ENCODE measurements at places on chromosomes 2 and 18. TPM values are rescaled to one million over a fixed set of nuclear protein-coding genes. Genes with fewer than 3 reads are reported as not detected.

The ITM2C gene
- total RNA-seq: 37.4 TPM

The GALNT13 gene
- total RNA-seq: not detected

GRCh38 chr18:73408469-73408868 lies 540.7 kb upstream of the NETO1 start:
- H3K27me3 ChIP-seq: no peaks in the 10 kb centered on the region
- H3K4me1 ChIP-seq: no peaks in the 10 kb centered on the region
- no peaks in the 10 kb centered on the region for H3K36me3 ChIP-seq
- H3K27ac ChIP-seq: no peak overlapping the region
- no peak overlapping the region for H3K4me3 ChIP-seq

DNA sequence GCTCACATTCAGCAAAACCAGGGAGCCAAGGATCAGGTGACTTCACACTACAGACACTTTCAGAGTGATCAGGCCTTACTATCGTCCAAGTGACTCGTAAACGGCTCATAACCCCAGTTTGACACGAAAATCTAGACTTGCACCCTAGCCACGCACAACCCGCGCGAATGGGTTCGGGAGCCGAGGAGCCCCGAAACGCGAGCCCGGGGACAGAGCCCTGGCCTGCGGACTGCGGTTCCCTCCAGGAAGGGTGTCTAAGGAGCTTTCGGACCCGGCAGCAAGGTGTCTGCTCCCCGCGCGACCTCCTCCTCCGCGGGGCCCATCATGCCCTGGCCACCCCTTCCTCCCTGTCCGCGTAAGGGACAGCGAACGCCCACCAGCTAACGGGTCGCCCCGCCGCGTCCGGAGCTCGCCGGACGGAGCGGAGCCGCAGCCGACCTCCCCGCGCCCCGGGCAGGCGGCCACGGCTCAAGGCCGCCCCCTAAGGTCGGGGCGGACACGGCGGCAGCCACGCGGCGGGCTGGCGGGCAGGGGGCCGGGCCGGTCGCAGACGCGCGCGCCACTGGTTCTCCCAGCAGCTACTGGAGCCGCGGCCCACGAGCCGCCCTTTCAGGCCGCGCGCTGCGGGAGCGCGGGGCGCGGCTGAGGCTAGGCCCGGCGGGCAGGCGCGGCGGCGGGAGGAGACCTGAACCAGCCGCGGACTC lies 575 bp downstream of the ATL2 start:
- DNase-seq: peak; percentile 84
- no peaks in the 10 kb centered on the region for H3K27me3 ChIP-seq
- peak overlapping the region; percentile 91 for H3K4me3 ChIP-seq
- no peaks in the 10 kb centered on the region for H3K36me3 ChIP-seq
- peaks cover 23% of the 10 kb centered on the region for H3K4me1 ChIP-seq
- peak overlapping the region; percentile 91 for H3K27ac ChIP-seq

The SERPINB13 gene
- total RNA-seq: not detected

GRCh38 chr2:74858281-74858680 lies 24.4 kb downstream of the HK2 start:
- no peak overlapping the region for H3K4me3 ChIP-seq
- peaks cover 8% of the 10 kb centered on the region for H3K4me1 ChIP-seq
- H3K27me3 ChIP-seq: no peaks in the 10 kb centered on the region
- peaks cover 22% of the 10 kb centered on the region for H3K36me3 ChIP-seq
- no peak overlapping the region for H3K27ac ChIP-seq
- DNase-seq: no peak

The SCG2 gene
- 0.27 TPM for total RNA-seq

DNA sequence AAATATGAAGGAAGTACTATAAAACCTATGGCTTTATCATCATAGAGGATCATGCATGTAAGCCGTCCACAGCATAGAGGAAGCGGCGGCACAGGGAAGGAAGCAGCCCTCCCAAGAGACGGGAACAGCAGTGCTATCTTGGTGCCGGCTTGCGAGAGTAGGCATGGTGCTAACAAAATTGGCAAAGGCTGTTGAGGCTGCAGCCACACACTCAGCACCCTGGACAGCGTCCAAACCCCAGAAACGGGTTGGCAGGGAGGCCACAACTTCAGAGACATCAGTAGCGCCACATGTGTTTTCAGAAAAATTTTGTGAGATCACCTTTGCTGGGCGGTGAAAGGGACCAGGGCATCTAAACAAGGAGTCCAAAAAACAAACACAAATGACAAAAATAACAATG lies 37.7 kb downstream of the NETO1 start:
- DNase-seq: peak; percentile 5
- H3K27me3 ChIP-seq: no peaks in the 10 kb centered on the region
- no peak overlapping the region for H3K4me3 ChIP-seq
- H3K36me3 ChIP-seq: no peaks in the 10 kb centered on the region
- no peak overlapping the region for H3K27ac ChIP-seq

- no peak overlapping the region for H3K4me3 ChIP-seq
- no peaks in the 10 kb centered on the region for H3K4me1 ChIP-seq
- H3K27me3 ChIP-seq: no peaks in the 10 kb centered on the region
- no peak overlapping the region for H3K27ac ChIP-seq
- no peak for DNase-seq
- H3K36me3 ChIP-seq: no peaks in the 10 kb centered on the region
Observed at GRCh38 chr2:189016311-189016861, 42.2 kb downstream of the COL3A1 start.

GRCh38 chr2:45728458-45728942 lies 77.0 kb downstream of the PRKCE start:
- peak; percentile 89 for DNase-seq
- H3K27ac ChIP-seq: peak overlapping the region; percentile 98
- no peaks in the 10 kb centered on the region for H3K27me3 ChIP-seq
- H3K4me1 ChIP-seq: peaks cover 87% of the 10 kb centered on the region
- no peak overlapping the region for H3K4me3 ChIP-seq

DNA sequence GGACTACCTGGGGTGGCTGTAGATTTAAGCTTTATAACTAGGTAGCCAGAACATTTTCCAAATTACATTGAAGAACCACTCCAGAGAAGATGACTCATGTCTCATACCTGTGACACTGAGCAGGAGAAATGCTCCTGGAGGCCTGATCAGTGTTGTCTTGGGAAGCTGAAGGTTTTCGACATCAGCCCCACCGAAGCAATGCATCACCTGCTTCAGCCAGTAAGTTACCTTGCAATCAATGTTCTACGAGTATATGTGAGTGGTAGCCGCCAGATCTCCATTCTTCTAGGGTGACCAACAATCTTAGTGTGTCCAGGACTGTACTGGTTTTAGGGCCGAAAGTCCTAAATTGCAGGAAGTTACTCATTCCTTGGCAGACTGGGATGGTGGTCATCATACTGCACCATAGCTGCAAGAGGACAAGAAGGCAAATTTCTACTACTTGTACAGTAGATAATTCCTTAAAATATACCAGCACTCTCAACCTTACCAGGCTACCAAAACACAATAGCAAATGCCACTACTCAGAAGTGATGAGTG lies 109.3 kb upstream of the LINC00305 start:
- H3K4me3 ChIP-seq: no peak overlapping the region
- H3K36me3 ChIP-seq: no peaks in the 10 kb centered on the region
- no peaks in the 10 kb centered on the region for H3K4me1 ChIP-seq
- DNase-seq: no peak
- no peak overlapping the region for H3K27ac ChIP-seq
- no peaks in the 10 kb centered on the region for H3K27me3 ChIP-seq

DNA sequence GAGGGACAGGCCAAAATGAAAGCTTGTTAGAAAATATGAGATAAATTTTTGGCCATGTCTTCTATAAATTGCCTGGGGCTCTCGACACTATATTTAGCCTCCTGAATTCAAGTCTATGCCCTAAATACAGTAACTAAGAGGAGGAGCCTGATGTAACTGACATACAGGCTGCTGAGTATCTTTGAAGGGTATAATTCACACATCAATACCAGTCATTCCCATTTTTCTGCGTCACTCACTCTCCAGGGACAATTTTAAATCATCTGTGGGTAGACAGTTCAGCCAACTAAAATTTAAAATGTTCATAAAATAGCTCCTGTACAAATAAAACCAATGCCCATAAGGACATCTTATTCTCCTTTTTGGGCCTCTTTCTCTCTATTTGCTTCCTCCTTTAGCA lies 105.9 kb downstream of the AP1S3 start:
- H3K4me1 ChIP-seq: peaks cover 4% of the 10 kb centered on the region
- no peaks in the 10 kb centered on the region for H3K36me3 ChIP-seq
- DNase-seq: no peak
- H3K27me3 ChIP-seq: no peaks in the 10 kb centered on the region
- no peak overlapping the region for H3K27ac ChIP-seq

GRCh38 chr2:228374741-228375140 lies 193.3 kb upstream of the SPHKAP start:
- H3K36me3 ChIP-seq: no peaks in the 10 kb centered on the region
- no peak overlapping the region for H3K27ac ChIP-seq
- H3K27me3 ChIP-seq: no peaks in the 10 kb centered on the region
- DNase-seq: no peak
- no peak overlapping the region for H3K4me3 ChIP-seq

DNA sequence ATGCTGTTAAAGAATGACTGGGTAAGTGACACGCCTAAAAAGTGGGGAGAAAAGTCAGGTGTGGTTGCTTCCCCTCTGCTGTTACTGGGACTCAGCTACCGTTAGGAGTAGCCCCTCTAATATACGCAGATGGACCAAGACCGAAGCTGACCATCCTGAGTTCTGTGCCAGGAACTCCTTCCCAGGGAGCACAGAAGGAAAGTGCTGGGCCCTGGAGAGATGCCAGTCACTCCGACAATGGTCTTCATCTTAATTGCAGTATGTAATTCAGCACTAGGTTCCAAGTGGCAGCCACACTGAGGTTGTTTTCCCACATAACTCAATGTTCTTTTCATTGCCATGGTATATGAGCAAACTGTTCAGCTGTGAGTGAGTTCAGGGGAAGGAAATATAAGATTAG lies 19.6 kb upstream of the TMEM200C start:
- no peak overlapping the region for H3K4me3 ChIP-seq
- H3K36me3 ChIP-seq: no peaks in the 10 kb centered on the region
- H3K4me1 ChIP-seq: no peaks in the 10 kb centered on the region
- H3K27ac ChIP-seq: no peak overlapping the region
- H3K27me3 ChIP-seq: peaks cover 2% of the 10 kb centered on the region
- DNase-seq: no peak
